Activated CD8-positive, alpha-beta T cell treated with anti-CD3 and anti-CD28 coated beads for 36 hours (primary cell): ENCODE measurements at places on chromosomes 6 and 20. TPM values are rescaled to one million over a fixed set of nuclear protein-coding genes. Genes with fewer than 3 reads are reported as not detected.

ZNF831 gene
- total RNA-seq, result 11.9 TPM

DDX43 gene
- 0.31 TPM for total RNA-seq

ENTPD6 gene
- 42.8 TPM for total RNA-seq

PRIM2 gene
- total RNA-seq, result 42.0 TPM

DAAM2 gene
- not detected for total RNA-seq

SIM1 gene
- total RNA-seq, result not detected

VPS52 gene
- 31.2 TPM for total RNA-seq

RIMS4 gene
- not detected for total RNA-seq

DNA sequence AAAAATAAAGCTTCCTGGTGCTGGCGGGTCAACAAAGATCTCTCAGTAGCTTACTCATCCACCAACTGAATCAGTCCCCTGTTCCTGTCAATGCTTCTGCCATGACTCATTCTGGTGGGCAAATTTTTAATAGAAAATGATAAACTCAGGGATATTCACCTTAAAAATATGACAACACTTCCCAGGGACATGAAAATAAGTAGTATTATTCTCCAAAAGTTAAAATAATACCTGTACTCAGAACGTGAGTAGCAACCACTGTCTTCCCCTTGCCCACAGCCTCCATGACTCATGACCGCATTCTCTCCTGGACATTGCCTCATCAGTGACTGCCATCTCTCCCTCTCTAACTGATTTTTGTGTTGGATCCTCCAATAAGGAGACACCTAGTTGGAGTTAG lies 552.3 kb downstream of the KIF16B start:
- no peak overlapping the region for H3K27ac ChIP-seq
- DNase-seq, result no peak
- no peak overlapping the region for H3K4me3 ChIP-seq
- no peaks in the 10 kb centered on the region for H3K4me1 ChIP-seq

- peaks cover 43% of the 10 kb centered on the region for H3K36me3 ChIP-seq
- H3K4me1 ChIP-seq, result peaks cover 24% of the 10 kb centered on the region
- no peaks in the 10 kb centered on the region for H3K27me3 ChIP-seq
- peak overlapping the region; percentile 7 for H3K27ac ChIP-seq
Measured at GRCh38 chr6:159759645-159760044, 2.2 kb upstream of the ACAT2 start.

GRCh38 chr20:39516964-39517363 lies 554.8 kb downstream of the DHX35 start:
- no peak for DNase-seq
- H3K27ac ChIP-seq, result no peak overlapping the region
- H3K4me3 ChIP-seq, result no peak overlapping the region
- no peaks in the 10 kb centered on the region for H3K36me3 ChIP-seq
- H3K27me3 ChIP-seq, result no peaks in the 10 kb centered on the region

- peaks cover 5% of the 10 kb centered on the region for H3K27me3 ChIP-seq
- H3K4me1 ChIP-seq, result peaks cover 35% of the 10 kb centered on the region
- no peaks in the 10 kb centered on the region for H3K36me3 ChIP-seq
- no peak overlapping the region for H3K27ac ChIP-seq
- DNase-seq, result no peak
- no peak overlapping the region for H3K4me3 ChIP-seq
Measured at GRCh38 chr6:144134176-144134575, 16.1 kb upstream of the STX11 start.

- peaks cover 4% of the 10 kb centered on the region for H3K27me3 ChIP-seq
- no peak for DNase-seq
- no peak overlapping the region for H3K27ac ChIP-seq
- H3K4me3 ChIP-seq, result no peak overlapping the region
- H3K36me3 ChIP-seq, result no peaks in the 10 kb centered on the region
Measured at GRCh38 chr6:138803331-138803730, 7.4 kb downstream of the ECT2L start.

- H3K4me3 ChIP-seq, result no peak overlapping the region
- H3K4me1 ChIP-seq, result peaks cover 31% of the 10 kb centered on the region
- DNase-seq, result no peak
- H3K27ac ChIP-seq, result no peak overlapping the region
Measured at GRCh38 chr6:34601706-34602105, 45.6 kb upstream of the SPDEF start.

- no peak overlapping the region for H3K4me3 ChIP-seq
- H3K4me1 ChIP-seq, result peaks cover 6% of the 10 kb centered on the region
- H3K27ac ChIP-seq, result no peak overlapping the region
Measured at GRCh38 chr6:143394389-143394788, 56.1 kb downstream of the ADAT2 start.

GRCh38 chr20:61044499-61044898 lies 207.6 kb upstream of the CDH4 start:
- H3K27ac ChIP-seq, result no peak overlapping the region
- H3K4me3 ChIP-seq, result no peak overlapping the region
- H3K27me3 ChIP-seq, result no peaks in the 10 kb centered on the region

- no peak overlapping the region for H3K4me3 ChIP-seq
- DNase-seq, result no peak
- no peaks in the 10 kb centered on the region for H3K4me1 ChIP-seq
Measured at GRCh38 chr6:98467902-98468301, 366.5 kb upstream of the POU3F2 start.

- H3K27ac ChIP-seq, result no peak overlapping the region
- no peaks in the 10 kb centered on the region for H3K27me3 ChIP-seq
- peaks cover 2% of the 10 kb centered on the region for H3K4me1 ChIP-seq
- no peak for DNase-seq
Measured at GRCh38 chr6:26414281-26414680, 12.2 kb downstream of the BTN3A1 start.

DNA sequence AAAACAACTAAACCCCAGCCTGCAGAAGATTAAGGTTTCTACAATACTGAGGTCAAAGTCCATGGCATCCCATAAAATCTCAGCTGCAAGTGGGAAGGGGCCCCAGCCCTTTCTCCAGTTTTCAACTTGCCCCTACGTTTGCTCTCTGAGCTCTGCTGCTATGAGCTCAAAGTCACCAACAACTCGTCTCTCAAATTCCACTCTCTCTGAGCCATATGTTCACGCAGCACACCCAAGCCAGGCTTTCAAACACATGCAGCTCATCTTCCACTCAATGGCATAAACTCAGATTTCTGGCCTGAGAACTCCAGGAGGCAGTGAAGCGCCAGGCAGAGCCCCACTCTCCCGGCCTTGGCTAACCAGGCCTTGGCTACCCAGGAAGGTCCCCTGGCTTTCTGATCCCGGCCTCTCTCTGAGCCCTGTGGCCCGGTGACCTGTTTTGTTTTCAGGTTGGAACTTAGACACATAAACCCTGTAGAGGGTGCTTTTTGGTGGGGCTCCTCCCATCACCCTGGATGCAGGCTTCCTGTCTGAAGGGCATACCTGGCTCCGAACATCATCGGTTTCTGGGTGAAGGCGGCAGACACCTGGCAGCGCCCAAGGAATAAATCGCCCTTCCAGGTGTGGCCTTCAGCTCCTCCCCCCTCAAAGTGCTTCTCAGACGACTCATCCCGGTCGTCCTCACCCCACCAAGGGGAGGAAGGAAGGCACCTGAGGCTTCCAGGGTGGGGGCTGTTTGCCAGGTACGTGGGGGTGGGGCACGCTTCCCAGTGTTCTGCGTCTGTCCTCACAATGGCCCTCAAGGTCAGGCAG lies 12.4 kb downstream of the SLC22A23 start:
- H3K27ac ChIP-seq, result no peak overlapping the region
- no peak for DNase-seq
- H3K36me3 ChIP-seq, result no peaks in the 10 kb centered on the region
- H3K4me1 ChIP-seq, result peaks cover 4% of the 10 kb centered on the region
- H3K27me3 ChIP-seq, result no peaks in the 10 kb centered on the region

- peak overlapping the region; percentile 64 for H3K4me3 ChIP-seq
- peak; percentile 81 for DNase-seq
Measured at GRCh38 chr20:60057123-60057865, 99.1 kb downstream of the CDH26 start.

GRCh38 chr20:32546918-32547752 lies 38.0 kb downstream of the NOL4L start:
- peak overlapping the region; percentile 53 for H3K27ac ChIP-seq

GRCh38 chr6:16851758-16852157 lies 90.5 kb upstream of the ATXN1 start:
- DNase-seq, result no peak
- no peak overlapping the region for H3K27ac ChIP-seq
- peaks cover 22% of the 10 kb centered on the region for H3K4me1 ChIP-seq
- H3K4me3 ChIP-seq, result no peak overlapping the region
- peaks cover 16% of the 10 kb centered on the region for H3K27me3 ChIP-seq

- no peak for DNase-seq
- no peak overlapping the region for H3K4me3 ChIP-seq
- H3K4me1 ChIP-seq, result peaks cover 28% of the 10 kb centered on the region
- peaks cover 14% of the 10 kb centered on the region for H3K27me3 ChIP-seq
- no peak overlapping the region for H3K27ac ChIP-seq
- no peaks in the 10 kb centered on the region for H3K36me3 ChIP-seq
Measured at GRCh38 chr6:3624250-3625136, 127.0 kb downstream of the PXDC1 start.

DNA sequence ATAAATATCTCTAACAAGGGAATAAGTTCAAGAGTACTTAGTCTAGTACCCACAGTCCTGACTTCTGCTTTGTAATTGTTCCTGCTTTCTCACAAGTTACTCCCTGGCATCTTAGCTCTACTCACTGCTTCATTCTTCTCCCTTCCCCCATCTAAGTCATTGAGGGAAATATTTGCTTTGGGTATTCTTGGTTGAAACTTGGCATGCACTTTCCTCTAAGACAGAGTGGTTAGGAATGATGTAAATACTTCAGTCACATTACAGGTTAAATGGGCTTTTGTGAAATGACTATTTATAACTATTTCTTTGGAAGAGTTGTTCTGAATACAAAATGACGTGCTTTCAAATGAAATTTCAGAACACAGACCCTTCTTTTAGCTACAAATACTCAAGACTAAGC lies 67.7 kb upstream of the PLEKHG1 start:
- H3K4me3 ChIP-seq, result no peak overlapping the region
- peaks cover 10% of the 10 kb centered on the region for H3K27me3 ChIP-seq
- no peaks in the 10 kb centered on the region for H3K36me3 ChIP-seq
- H3K4me1 ChIP-seq, result no peaks in the 10 kb centered on the region
- no peak for DNase-seq
- H3K27ac ChIP-seq, result no peak overlapping the region

DNA sequence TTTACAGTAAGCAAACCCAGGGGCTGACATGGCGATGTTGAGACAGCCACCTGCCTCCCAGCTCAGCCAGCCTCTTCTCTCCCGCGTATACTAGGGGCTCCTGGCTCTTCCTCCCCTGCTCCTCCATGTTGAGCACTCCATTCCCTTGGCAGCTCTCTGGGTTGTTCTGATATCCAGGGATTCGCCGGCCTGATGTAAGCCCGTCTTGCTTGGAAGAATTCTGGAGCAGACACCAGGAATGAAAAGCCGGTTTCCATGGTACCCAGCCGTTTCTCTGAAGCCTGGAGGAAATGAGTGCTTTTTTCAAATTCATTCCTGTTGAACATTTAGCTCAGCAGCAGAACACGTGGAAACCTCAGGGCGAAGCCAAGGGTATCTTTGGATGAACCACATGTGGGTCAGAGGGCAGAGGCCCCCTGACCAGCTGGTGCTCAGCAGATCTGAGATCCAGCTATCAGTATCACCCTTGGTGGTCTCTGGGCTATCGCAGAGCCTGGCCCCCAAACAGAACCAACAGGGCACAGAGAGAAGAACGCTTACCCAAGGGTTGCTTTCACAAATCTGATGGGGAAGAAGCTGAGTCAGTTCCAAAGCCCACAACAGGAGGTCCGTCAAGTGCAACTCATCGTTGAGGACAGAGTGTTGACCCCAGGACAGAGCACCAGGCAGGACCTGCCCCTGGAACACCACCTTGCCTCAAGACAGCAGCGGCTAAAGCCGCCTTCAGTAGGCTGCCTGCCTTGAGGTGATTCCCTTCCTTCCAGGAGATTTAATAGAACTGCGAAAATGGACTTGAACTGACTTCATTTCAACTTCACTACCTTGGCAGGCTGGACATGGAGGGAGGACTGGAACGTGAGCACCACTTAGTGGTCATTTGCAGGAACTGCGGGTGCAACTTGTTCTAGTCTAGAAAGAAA lies 96.1 kb upstream of the RIN2 start:
- peaks cover 23% of the 10 kb centered on the region for H3K27me3 ChIP-seq
- H3K36me3 ChIP-seq, result no peaks in the 10 kb centered on the region
- H3K4me1 ChIP-seq, result no peaks in the 10 kb centered on the region
- DNase-seq, result peak; percentile 57
- H3K4me3 ChIP-seq, result no peak overlapping the region

DNA sequence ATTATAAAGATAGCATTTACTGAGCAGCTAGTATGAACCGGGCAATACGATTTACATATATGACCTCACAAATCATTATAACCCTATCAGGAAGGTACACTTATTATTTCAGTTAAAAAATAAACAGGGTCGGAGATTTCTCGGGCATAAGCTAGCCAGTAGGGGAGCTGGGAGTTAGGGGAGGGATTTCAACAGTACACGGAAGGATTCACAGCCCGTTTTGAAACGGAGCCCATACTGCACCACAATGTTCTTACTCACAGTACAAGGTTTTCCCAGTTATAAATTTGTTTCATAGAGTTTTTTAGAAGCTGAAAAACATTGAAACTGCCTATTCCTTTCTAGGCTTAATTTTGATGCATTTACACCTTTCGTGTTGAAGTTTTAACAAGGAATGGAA lies 607.1 kb downstream of the HDGFL1 start:
- no peak for DNase-seq
- H3K4me3 ChIP-seq, result no peak overlapping the region
- H3K36me3 ChIP-seq, result no peaks in the 10 kb centered on the region
- no peak overlapping the region for H3K27ac ChIP-seq
- H3K4me1 ChIP-seq, result no peaks in the 10 kb centered on the region

- H3K4me1 ChIP-seq, result peaks cover 29% of the 10 kb centered on the region
- no peak overlapping the region for H3K4me3 ChIP-seq
- no peaks in the 10 kb centered on the region for H3K27me3 ChIP-seq
- no peak overlapping the region for H3K27ac ChIP-seq
- H3K36me3 ChIP-seq, result no peaks in the 10 kb centered on the region
Measured at GRCh38 chr6:70706491-70707123, 38.9 kb downstream of the SMAP1 start.

GRCh38 chr6:15259766-15260098 lies 13.9 kb downstream of the JARID2 start:
- H3K4me1 ChIP-seq, result peaks cover 85% of the 10 kb centered on the region
- H3K36me3 ChIP-seq, result peaks cover 38% of the 10 kb centered on the region
- DNase-seq, result no peak
- H3K4me3 ChIP-seq, result no peak overlapping the region

- no peak overlapping the region for H3K27ac ChIP-seq
- no peak for DNase-seq
- no peak overlapping the region for H3K4me3 ChIP-seq
- H3K27me3 ChIP-seq, result peaks cover 5% of the 10 kb centered on the region
- H3K36me3 ChIP-seq, result no peaks in the 10 kb centered on the region
- no peaks in the 10 kb centered on the region for H3K4me1 ChIP-seq
Measured at GRCh38 chr6:128554302-128554701, 33.9 kb upstream of the PTPRK start.

- H3K36me3 ChIP-seq, result peaks cover 43% of the 10 kb centered on the region
- DNase-seq, result no peak
- H3K4me3 ChIP-seq, result no peak overlapping the region
- peaks cover 29% of the 10 kb centered on the region for H3K4me1 ChIP-seq
- H3K27me3 ChIP-seq, result no peaks in the 10 kb centered on the region
Measured at GRCh38 chr6:116580198-116580597, 8.9 kb downstream of the RWDD1 start.
